ENCODE measurements at places on chromosomes 4 and X.

DNA sequence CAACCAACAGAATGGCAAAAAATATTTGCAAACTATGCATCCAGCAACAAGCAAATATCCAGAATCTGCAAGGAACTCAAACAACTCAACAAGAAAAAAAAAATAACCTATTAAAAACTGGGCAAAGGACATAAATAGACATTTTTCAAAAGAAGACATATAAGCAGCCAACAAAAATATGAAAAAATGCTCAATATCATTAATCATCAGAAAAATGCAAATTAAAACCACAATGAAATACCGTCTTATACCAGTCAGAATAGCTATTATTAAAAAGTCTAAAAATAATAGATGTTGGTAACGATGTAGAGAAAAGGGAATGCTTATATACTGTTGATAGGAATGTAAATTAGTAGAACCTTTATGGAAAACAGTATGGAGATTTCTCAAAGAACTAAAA, 53.4 kb downstream of the WDR19 start:
- no peak for DNase-seq

DNA sequence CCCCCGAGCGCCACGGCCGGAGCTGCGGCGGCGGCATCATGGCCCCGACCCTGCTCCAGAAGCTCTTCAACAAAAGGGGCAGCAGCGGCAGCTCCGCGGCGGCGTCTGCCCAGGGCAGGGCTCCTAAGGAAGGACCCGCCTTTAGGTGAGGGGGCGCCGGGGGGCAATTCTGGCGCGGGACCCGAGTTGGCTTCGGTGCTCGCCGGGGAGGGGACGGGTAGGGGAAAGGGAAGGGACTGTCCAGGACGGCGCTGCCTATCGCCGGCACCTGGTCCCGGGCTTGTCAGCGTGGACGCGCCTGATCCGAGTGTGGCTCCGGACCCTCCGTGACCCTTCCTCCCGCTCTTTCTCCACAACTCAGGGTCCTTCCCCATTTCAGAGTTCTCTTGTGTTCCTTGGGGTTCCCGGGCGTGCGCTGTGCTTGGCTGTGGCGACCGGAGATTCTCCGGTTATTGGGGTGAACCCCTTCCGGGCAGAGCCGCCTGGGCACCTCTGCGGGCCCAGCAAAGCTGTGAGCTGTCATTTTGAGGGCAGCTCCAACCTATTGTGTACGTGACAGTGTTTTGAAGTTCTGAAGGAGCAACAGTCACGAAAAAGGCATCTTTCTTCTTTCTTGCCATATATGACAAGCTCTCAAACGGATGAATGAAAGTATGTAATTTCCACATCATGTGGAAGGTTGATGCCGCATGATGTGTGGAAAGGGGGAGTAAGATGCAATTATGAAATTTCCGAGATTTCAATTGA, 522 bp downstream of the FNIP2 start:
- peak; percentile 44 for DNase-seq

GRCh38 chrX:112536544-112536943, 143.2 kb downstream of the LHFPL1 start:
- DNase-seq, result no peak

- no peak for DNase-seq
Measured at GRCh38 chrX:50617183-50617582, 146.6 kb upstream of the DGKK start.

DNA sequence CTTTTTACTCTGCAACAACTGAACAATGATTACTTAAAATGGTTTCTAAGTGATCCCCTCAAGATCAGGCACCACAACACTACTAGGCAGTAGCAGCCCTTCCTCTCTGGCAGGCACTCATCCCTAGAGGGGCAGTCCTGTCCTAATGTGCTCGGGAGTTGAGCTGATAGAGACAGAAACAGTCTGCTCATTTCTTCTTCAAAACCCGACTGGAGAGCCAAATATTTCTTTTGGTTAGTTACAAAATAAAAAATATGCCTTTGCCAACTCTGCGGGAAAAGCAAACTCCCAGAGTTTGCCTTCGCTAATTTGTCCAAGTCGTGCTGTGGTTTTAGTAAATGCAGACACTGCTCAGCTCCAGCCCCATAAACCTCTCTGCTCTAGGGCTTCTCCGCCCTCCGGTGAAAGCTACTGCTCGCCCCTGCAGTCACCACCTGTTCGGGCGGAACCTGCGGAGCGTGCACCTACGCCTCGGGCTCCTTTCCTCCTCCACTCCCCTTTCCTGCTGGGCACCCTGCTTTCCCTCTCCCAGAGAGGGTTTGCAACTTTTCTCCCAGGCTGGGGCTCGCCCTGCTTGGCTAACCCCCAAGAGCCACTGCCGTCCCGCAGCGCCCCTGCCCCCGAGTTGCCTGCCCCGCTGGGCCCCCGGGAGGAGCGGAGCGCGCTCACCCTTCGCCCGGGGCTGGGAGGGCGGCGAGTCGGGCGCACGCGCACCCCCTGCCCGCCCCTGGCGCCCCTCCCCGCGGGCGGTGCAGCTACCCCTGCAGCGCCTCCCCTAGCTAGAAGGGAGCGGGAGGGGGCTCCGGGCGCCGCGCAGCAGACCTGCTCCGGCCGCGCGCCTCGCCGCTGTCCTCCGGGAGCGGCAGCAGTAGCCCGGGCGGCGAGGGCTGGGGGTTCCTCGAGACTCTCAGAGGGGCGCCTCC, at the start of gene NPNT:
Gene NPNT (plus strand): TSS at position 812 of the 923 bp plus-strand sequence. CDS start 182 bp downstream, outside the sequence.
- DNase-seq, result no peak

- no peak for DNase-seq
Measured at GRCh38 chrX:13661735-13662288, 8.9 kb downstream of the TCEANC start.

DNA sequence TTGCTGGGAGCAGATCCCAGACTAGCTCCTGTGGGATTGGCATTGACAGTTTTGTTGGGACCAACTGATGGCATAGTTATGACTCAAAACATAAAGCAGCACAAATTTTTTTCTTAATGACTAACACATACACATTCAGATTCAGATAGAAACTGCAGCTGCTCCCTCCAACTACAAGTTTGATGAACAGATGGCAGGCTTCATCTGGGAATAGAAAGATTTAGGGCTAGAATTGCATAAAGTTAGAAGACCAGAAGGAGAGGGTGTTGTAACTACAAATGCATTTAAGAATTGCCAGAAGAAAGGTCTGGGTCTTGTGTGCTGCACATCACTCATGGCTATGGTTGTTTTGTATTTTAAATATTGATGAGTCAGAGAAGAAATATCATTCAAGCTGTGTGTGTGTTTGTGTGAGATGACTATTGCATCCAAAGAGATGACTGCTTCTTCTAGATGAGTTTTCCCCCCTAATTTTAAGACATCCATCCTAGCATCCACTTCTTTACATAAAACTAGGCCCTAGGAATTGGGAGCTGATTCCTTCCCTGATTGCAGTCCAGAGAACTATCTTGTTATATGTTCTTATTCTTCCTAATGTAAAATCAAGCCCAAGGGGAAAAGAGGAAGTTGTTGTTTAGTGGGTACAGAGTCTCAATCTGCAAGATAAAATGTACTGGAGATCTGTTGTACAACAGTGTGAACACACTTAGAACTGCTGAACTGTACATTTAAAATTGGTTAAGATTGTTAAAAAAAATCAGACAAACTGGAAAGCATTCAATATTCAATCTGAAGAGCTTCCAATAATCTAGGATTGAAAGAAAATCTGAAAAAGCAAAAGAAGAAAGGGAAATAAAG, 175.1 kb downstream of the PARM1 start:
- DNase-seq, result no peak

GRCh38 chrX:32281853-32282252, 929.5 kb downstream of the DMD start:
- DNase-seq, result no peak

DNA sequence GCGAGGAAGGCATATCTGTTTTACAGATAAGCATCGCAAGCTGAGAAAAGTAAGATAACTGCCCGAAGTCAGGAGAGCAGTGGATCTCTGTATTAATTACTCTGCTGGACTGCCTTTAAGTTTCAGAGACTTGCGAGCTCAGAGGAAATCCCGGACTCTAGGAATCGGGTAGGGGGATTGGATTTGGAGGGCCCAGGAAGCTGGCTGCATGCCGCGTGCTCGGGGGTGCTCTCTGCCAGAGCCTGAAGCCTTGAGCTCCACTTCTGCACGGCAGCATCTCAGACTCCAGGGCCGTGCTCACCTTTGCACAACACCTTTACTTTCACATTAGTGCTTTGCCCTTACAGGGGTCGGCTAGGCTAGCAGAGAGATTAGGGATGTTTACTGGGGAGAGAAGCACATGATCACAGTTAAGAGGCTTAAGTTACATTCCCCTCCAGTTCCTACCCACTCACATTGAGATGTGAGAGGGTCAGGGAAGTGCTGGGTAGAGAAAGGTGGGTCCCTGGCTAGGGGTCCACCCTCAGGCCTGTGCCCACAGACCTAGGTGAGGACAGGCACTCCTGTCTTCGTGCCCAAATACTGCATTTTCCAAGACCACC, 57.0 kb downstream of the TRIML1 start:
- DNase-seq, result no peak

- no peak for DNase-seq
Measured at GRCh38 chrX:22795671-22796070, 204.1 kb upstream of the DDX53 start.

- no peak for DNase-seq
Measured at GRCh38 chr4:147899512-147899911, 167.6 kb downstream of the ARHGAP10 start.

DNA sequence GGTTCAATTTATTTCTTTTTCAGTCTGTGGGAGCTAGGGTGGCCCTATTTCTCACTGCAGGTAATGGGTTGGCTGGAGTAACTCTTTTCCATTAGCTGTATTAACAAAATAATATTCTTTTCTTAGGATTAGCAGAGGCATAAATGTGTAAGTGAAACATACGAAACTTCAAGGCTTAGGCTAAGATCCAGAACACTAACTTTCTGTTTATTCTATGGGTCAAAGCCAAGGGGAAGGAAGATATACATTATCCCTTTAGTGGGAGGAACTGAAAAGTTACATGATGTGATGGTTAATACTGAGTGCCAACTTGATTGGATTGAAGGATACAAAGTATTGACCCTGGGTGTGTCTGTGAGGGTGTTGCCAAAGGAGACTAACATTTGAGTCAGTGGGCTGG, 66.4 kb downstream of the DCAF8L2 start:
- DNase-seq, result no peak

DNA sequence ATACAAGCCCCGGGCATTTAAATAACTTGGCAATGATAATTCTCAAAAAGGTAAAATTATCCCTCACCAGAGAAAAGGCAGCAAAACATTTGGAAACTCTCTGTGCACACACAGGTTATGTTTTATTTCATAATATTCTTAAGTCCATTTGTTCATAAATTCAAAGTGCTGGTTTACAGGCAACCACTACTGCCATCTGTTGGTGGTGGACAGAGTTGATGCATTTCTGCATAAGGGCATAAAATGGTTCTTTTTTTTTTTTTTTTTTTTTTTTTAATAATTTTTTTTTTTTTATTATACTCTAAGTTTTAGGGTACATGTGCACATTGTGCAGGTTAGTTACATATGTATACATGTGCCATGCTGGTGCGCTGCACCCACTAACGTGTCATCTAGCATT, 31.5 kb upstream of the IL21 start:
- DNase-seq, result peak; percentile 46

GRCh38 chr4:100062921-100063320, 112.8 kb upstream of the H2AZ1 start:
- no peak for DNase-seq

DNA sequence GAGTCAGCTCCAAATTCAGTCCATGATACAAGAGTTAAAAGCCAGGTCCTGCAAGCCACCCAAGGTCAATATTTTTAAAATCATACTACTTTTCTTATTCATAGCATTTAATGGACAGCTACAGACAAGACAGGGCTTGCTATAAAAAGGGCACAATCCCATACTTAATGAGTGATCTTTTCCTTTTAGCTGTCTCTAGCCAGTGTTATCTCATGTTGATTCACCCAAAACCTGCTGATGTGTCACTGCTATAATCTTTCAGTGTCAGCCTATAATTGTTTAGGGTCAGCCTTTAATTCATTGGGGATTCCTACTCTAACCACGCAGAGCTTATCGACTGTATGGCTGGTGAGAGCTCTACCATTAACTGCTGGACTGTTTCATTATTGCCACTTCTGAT, 51.2 kb upstream of the HCCS start:
- DNase-seq, result no peak

- DNase-seq, result no peak
Measured at GRCh38 chr4:6258741-6259140, 10.9 kb upstream of the WFS1 start.

- DNase-seq, result no peak
Measured at GRCh38 chrX:140765043-140765784, 55.7 kb downstream of the LINC00632 start.

GRCh38 chrX:130091980-130092522, 18.2 kb downstream of the ELF4 start:
- peak; percentile 71 for DNase-seq

DNA sequence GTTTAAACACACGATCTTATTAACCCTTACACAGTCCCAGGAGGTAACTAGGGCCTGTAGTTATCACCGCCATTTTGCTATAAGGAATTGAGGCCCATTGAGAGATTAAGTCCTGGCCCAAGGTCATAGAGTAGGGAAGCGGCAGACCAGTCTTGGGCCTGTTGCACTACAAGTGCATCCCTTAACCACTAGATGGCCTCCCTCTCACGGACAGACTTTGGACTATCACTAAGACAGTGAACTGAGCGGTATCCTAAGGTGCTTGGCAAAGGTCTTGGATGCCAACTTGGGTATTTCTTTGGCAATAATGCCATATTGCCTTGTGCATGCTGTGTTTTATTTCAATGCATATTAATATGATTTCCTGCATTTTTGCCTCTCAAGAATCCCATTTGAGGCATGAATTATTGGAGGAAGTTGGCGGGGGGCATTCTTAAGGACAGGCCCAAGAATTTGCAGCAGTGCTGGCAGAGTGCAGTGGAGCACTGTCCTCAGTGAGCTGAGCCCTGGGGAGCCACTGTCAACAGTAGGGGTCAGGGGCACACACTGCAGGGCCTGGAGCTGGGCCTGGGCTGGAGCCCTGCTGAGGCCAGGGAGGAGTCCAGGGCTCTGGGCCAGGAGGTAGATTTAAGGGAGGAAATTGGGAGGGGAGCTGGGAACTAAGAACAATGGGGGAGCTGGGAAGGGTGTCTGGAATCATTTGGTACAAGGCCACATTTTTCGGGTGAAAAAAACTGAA, 147.4 kb downstream of the SMIM20 start:
- peak; percentile 45 for DNase-seq

DNA sequence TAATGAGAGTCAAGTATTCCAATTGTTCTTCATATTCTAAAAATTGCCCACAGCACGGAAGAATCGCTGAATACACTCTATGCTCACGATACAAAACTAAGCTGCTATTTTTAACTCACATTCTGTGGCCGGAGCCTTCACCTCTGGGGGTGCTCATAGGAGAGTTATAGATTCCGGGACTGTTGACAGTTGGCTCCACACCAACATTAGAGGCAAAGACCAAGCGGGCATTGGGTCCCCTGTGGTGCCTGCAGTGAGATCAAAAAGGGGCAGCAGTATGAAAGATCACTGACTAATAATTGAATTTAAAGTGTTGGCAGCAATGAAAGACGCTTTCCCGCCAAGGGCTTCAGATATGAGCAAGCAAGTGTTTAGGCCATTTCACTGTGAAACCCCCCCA, 146.0 kb downstream of the TMEM144 start:
- no peak for DNase-seq

Data from AML-193 (cell line).